ENCODE measurements at places on chromosomes 13 and 19. TPM values are rescaled to one million over a fixed set of nuclear protein-coding genes. Genes with fewer than 3 reads are reported as not detected.

DNA sequence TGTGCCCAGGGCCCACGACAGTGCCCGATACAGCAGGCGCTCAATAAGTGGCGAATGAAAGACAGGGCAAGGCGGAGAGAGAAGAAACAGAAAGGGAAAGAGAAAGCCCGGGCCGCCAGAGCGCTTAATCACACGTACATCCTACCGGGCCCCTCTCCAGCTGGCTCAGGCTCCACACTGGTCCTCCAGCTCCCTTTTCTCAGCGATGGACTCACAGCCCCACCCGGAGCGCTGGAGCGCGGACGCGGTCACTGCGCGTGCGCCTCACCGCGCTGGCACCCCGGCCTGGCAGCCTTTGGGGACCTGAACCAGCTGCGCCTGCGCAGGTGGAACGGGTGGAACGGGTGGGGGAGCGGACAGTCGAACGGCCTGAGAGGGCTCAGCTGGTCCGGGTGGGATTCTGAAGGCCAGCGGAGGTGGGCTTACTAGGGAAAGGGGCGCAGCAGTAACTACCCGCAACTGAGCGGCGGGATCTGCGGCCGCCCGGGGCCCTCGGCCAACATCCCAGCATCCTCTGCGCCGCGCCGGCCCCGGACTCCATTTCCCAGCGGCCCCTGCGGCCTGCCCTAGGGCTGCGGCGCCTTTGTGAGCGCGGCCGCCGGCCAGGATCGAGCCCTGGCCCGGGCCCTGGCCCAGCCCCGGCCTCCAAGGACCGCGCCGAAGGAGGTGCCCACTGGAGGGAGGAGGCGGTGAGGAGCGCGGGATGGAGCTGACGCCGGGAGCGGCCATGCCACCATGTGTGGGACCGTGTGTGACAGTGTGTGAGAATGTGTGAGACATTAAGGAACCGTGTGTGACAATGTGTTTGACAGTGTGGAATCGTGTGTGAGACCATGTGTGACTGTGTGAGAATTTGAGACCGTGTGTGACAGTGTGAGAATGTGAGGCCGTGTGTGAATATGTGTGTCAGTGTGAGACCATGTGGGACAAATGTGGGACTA is at the start of gene ZNF583:
Gene ZNF583 (plus strand): TSS at position 569 of the 941 bp plus-strand sequence. CDS start 2,783 bp downstream, outside the sequence.
- no peaks in the 10 kb centered on the region for H3K27me3 ChIP-seq
- H3K4me3 ChIP-seq = peak within 1 kb of the TSS; percentile 100
- peak within 1 kb of the TSS; percentile 85 for H3K27ac ChIP-seq

ZNF560 gene
- 0.25 TPM for total RNA-seq

- DNase-seq = no peak
- H3K4me3 ChIP-seq = no peak overlapping the region
- H3K36me3 ChIP-seq = no peaks in the 10 kb centered on the region
- H3K27ac ChIP-seq = no peak overlapping the region
Measured at GRCh38 chr13:110371550-110372465, 64.7 kb downstream of the COL4A2 start.

DNA sequence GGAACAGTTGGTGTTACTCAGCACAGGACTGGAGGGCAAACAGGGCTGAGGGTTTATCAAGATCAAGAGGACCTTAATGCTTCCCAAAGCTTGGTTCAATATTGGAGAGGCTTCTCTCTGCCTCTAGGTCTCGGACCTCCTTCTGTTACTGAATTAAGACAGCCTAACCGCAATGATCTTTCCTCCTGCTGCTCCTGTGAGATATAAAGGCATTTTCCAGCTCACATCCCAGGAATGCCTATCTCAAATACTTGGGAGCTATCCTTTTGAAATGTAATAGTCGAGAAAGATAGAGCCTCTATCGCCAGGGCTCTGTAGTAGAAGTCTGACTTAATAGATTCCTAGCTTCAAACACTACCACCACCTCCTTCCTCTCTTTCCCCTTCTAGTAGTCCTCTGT is 1475.0 kb downstream of the SLITRK1 start:
- no peaks in the 10 kb centered on the region for H3K27me3 ChIP-seq
- H3K4me1 ChIP-seq = no peaks in the 10 kb centered on the region
- H3K27ac ChIP-seq = no peak overlapping the region
- no peaks in the 10 kb centered on the region for H3K36me3 ChIP-seq
- DNase-seq = no peak

THSD1 gene
- 11.4 TPM for total RNA-seq

GRCh38 chr13:108495646-108496361 is 133.6 kb upstream of the MYO16 start:
- H3K27ac ChIP-seq = no peak overlapping the region
- no peak overlapping the region for H3K4me3 ChIP-seq
- H3K4me1 ChIP-seq = no peaks in the 10 kb centered on the region
- no peak for DNase-seq
- no peaks in the 10 kb centered on the region for H3K36me3 ChIP-seq
- peaks cover 5% of the 10 kb centered on the region for H3K27me3 ChIP-seq

DNA sequence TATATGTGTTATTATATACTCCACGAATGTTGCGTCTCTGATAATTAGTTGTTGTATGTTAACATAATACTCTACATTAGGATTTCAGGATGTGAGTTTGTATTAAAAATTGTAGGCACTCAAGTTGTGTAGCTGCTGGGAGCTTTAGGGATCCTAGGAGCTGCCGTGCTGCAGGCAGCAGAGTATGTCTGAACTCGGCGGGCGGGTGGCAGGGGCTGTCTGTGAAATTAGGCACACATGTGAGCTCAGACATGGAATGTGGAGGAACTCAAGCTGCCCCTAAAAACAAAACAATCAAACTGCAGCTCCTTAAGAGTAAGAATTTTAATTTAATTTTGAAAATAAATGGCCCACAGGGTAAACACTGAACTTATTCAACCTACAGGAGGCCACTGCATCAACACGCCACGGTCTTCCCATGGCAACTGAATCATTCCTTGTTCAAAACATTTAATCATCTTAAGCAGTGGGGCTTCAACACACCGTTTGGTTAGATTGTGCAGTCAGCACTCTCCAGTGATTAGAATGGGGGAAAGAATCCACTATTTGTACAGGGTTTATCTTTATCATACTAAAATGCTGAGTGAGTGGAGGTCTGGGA is 22.7 kb downstream of the SERTM1 start:
- H3K36me3 ChIP-seq = no peaks in the 10 kb centered on the region
- no peak overlapping the region for H3K4me3 ChIP-seq
- H3K4me1 ChIP-seq = no peaks in the 10 kb centered on the region
- peaks cover 4% of the 10 kb centered on the region for H3K27me3 ChIP-seq

- DNase-seq = no peak
- H3K4me3 ChIP-seq = no peak overlapping the region
- no peaks in the 10 kb centered on the region for H3K36me3 ChIP-seq
- no peaks in the 10 kb centered on the region for H3K27me3 ChIP-seq
Measured at GRCh38 chr13:104968876-104969275, 1566.6 kb downstream of the EFNB2 start.

LGALS7 gene
- not detected for total RNA-seq

GRCh38 chr19:30978639-30979038 is 370.6 kb downstream of the TSHZ3 start:
- DNase-seq = no peak
- H3K27ac ChIP-seq = no peak overlapping the region
- H3K36me3 ChIP-seq = no peaks in the 10 kb centered on the region
- H3K4me3 ChIP-seq = no peak overlapping the region
- no peaks in the 10 kb centered on the region for H3K4me1 ChIP-seq

DNA sequence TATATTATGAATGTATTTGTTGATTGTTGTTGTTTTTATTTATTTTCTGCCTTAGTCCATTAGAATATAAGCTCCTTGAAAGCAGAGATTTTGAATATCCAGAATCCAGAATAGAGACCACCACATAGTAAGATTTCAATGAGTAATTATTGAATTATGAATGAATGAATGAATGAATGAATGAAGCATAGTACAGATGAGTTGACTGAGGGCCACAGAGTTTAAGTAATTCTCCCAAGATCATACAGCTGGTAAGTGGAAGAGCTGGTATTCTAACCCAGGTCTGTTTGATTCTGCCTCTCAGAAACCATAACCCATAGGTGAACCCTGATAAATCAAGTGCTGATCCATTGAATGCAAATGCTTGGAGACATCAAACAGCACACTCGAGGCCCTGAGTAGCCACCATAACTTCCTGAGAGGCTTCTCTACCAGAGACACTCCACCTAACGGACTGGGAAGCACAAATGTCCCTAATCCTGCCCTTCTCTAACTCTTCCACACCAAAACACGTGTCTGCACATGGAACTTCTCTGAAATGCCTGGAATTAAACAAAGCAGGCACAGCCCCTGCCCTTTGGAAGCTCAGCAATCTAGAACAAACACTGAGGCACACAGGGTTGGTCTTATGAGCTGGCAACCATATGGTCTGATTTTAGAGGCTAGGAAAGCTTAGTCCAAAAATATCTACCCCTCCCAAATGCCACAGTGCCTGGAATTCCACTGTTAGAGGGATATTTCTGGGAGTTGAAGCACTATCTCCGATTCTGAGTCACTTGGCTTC is 190.1 kb downstream of the FOXO1 start:
- H3K27me3 ChIP-seq = no peaks in the 10 kb centered on the region
- H3K36me3 ChIP-seq = no peaks in the 10 kb centered on the region
- peak overlapping the region; percentile 7 for H3K27ac ChIP-seq
- DNase-seq = peak; percentile 46
- H3K4me3 ChIP-seq = no peak overlapping the region

DNA sequence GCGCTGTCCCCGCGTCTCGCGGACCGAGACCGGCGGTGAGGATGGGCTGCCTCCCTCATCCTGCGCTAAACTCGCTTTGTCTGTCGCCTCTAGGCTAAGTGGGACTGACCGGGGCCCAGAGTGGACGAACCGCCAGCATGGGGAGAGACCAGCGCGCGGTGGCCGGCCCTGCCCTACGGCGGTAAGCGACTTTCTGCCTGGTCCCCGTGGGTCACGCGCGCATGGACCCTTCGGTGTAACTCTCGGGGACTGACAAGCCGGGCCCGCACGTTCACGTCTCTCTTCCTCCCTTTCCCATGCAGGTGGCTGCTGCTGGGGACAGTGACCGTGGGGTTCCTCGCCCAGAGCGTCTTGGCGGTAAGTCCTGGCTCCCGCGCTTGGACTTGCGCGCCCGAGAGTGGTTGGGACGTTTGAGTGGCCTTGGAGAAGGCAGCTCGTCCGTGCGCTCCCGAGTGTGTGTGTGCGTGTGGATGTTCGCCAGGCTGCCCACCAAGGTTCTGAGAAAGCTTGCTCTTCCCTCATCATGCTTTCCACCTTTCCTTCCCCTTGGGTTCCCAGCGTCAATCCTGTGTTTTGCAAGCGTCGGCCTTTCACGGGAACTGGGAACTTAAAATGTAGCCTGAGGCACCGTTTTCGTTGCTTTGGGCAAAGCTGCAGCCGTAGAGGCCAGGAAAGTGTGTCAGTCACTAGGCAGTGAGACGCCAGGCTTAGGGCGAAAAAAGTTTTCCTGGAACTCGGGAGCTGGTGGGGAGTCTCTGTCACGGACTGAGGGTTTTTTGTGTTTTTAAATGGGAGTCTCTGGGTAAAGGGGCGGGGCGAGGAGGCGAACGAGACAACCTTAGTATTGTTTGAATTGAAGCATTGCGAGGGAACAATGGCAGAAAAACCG is 927 bp downstream of the COL4A2 start:
- H3K4me3 ChIP-seq = peak overlapping the region; percentile 89
- peaks cover 43% of the 10 kb centered on the region for H3K4me1 ChIP-seq
- H3K27ac ChIP-seq = peak overlapping the region; percentile 47
- peaks cover 4% of the 10 kb centered on the region for H3K36me3 ChIP-seq
- DNase-seq = peak; percentile 73
- H3K27me3 ChIP-seq = no peaks in the 10 kb centered on the region

DNA sequence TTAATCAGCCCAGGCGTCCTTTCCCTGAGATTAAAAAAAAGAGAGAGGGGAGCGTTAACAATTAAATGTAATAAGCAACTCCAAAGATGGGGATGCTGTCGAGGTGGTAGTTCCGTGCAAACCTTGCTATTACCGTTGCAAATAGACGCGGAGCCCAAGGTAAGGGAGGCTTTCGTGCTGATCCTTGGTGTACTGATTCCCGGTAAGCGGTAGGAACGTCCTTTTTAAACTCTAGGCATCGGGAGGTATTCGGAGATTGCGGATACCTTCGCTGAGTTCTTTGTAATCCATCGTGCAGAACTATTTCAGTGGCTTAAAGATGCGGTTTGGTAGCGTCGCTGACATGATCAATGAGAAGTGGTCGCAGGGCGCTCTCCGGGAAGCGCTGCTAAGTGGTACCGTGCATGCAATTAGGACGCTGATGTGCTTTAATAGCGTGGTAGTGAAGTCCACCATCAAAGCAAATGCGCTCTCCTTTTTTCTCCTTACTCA is 3.1 kb downstream of the SLITRK5 start:
- no peaks in the 10 kb centered on the region for H3K4me1 ChIP-seq
- DNase-seq = no peak
- H3K27me3 ChIP-seq = peaks cover 48% of the 10 kb centered on the region
- no peaks in the 10 kb centered on the region for H3K36me3 ChIP-seq
- H3K27ac ChIP-seq = no peak overlapping the region

ZNF492 gene
- 0.65 TPM for total RNA-seq

ELOF1 gene
- 32.4 TPM for total RNA-seq

GRCh38 chr19:17419621-17420474 is at the start of gene MVB12A:
MVB12A (plus strand) TSS chr19:17420047; CDS start chr19:17420136, 89 bp downstream.
- peak within 1 kb of the TSS; percentile 85 for H3K27ac ChIP-seq
- H3K4me3 ChIP-seq = peak within 1 kb of the TSS; percentile 81
- H3K36me3 ChIP-seq = no peaks in the 10 kb centered on the region
- H3K27me3 ChIP-seq = no peaks in the 10 kb centered on the region

BEST2 gene
- not detected for total RNA-seq

DNA sequence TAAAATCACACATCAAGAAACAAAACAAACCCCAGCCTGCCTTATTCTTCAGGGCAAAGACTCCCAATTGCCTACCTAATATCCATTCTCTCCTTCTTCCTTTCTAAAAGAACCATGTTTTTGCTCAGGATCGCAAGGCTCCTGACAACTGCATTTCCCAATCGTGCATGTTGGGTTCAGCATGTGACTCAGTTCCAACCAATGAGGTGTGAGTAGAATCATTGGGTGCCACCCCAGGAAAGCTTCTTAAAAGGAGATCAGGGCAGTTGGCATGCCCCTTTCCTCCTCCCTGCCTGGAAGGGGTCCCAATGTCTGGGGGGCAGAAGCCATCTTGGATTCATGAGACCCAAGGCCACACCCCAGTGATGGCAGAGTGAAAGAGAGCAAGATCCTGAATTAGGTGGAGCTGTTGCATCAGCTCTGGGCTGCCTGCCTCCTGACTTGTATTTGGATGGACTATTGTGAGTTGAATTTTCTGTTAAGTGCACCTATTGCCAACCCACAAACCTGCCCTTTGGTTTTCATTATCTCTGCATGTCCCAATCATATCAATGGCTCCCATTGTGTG is 26.0 kb upstream of the UBAC2 start:
- DNase-seq = peak; percentile 24
- H3K4me3 ChIP-seq = no peak overlapping the region
- H3K4me1 ChIP-seq = no peaks in the 10 kb centered on the region

DNA sequence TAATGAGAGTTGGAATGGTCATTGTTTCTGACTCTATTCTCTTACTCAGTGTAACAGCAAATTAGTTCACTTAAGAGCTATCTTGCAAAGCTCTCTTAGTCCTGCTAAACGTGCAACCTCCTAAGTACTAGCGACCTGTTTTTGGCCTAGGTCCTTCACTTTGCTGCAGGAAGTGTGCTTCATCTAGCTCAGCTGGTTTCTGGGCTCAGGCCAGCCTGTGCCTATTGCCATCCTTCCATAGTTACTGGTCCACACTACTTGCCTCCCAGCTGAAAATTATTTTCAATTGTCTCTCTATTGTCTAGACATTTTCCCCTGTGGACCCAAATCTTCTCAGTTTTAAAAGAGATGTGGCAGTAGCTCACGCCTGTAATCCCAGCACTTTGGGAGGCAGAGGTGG is 561.3 kb downstream of the FGF9 start:
- no peak overlapping the region for H3K27ac ChIP-seq
- DNase-seq = no peak
- no peaks in the 10 kb centered on the region for H3K36me3 ChIP-seq
- H3K27me3 ChIP-seq = no peaks in the 10 kb centered on the region
- no peaks in the 10 kb centered on the region for H3K4me1 ChIP-seq

- H3K4me3 ChIP-seq = peak overlapping the region; percentile 14
Measured at GRCh38 chr19:46890423-46891170, 29.8 kb downstream of the ARHGAP35 start.
